ENCODE measurements at places on chromosomes 7 and 10. TPM values are rescaled to one million over a fixed set of nuclear protein-coding genes. Genes with fewer than 3 reads are reported as not detected.

RAMP3 gene
- not detected for total RNA-seq

TSPAN12 gene
- total RNA-seq = 0.81 TPM

- DNase-seq = no peak
These were observed 515 bp downstream of the RALA start for GRCh38 chr7:39623732-39624441.

- DNase-seq = no peak
These were observed 11.2 kb upstream of the CCSER2 start for GRCh38 chr10:84317174-84317573.

GRCh38 chr10:20091698-20092097, 275.5 kb downstream of the PLXDC2 start:
- DNase-seq = no peak

DLX6 gene
- not detected for total RNA-seq

GRCh38 chr10:102009801-102010425, 46.1 kb downstream of the ARMH3 start:
- peak; percentile 89 for DNase-seq

GRCh38 chr10:4596951-4597350, 229.1 kb upstream of the AKR1E2 start:
- no peak for DNase-seq

IGF2BP3 gene
- total RNA-seq = 74.1 TPM

DNA sequence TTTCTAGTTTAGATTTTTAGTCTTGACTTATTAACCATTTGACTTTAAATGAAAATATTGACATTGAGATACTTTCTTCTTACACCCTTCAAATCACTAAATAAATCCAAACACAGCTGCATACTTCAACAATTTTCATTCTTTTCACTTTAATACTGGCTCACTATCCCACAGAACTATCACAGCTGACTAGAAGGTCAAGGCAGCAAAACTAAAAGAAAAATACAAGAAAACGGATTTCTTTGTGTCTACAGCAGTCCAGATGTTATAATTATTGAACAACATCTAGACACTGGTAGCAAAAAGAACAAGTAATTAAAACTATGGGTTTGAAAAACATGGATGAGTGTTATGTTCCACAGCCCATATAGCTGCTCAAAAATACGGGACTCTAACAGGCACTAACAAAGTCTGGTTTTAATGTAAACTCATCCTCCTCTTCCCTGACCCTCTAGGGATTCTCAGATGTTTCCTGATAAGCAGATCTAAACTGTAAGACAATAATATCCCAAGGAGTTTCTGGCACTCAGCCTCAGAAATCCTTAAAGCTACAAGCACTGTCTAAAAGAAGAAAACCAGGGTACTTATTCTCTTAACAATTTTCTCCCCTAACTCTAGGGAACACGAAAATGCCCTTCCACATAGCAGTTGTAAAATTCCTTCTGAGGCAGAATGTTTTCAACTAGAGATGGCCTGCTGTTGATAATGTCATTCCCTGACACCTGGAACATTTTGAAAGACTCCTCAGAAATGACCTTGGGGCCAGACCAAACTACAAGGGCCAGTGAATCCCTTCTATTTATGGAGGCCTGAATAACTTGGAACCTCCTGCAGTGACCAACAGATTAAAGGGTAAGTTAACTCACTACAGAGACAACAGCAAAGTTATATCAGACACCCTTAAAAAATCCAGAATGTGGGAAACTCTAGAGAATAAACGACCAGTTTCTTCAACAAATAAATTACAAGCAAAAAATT, 12.8 kb downstream of the DNMBP start:
- DNase-seq = peak; percentile 54

- peak; percentile 19 for DNase-seq
These were observed 650 bp upstream of the ZFAND2A start for GRCh38 chr7:1160670-1161021.

MACC1 gene
- not detected for total RNA-seq

DNA sequence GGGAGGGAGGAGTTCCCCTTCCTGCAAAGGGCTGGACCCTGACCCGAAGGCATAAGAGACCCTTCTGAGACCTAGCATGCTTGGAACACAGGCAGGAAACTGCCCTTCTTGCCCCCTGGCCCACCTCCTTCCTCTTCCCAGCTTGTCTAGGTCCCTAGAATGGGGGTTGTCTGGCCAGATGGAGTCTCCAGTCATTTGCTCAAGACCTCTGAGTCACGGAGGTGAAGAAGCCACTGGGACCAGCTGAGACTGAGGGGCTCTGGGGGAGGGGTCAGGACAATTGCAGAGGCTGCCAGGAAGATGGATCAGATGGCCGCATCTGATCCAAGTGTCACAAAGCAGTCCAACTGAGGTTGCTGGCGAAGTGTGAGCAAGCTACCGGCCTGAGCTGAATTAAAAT, 46.2 kb downstream of the COL13A1 start:
- no peak for DNase-seq

GRCh38 chr7:133401225-133401624, 148.3 kb downstream of the EXOC4 start:
- no peak for DNase-seq

DNA sequence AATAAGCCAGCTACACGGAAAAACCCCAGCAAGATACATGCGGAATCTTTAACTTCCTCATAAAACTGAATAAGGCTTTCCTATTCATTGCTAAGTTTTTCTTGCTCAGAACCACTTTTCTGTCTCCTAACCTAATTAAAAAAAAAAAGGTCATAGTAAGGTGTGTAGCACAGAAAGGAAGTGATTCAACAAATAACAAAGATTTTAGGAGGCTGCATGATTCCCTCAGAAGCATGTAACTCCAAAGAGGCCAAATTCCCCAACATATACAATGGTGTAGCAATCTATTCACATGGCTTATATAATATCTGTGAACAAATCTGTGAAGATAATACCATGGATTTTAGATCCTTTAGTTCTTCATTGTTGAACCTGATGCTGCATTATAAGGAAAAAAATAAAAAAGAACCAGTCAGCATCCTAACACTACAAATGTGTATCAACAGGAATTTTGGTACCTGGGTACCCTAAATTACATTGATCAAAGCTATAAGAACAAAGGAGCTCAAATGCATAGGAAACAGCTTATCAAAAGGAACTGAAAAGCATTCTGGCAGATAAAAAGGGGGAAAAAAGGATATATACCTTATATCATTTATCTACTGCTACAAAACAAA, 63.8 kb downstream of the IMMP2L start:
- DNase-seq = no peak

GRCh38 chr7:102860351-102860811, 52.4 kb upstream of the LRRC17 start:
- no peak for DNase-seq

FAM241B gene
- total RNA-seq = 7.4 TPM

DNA sequence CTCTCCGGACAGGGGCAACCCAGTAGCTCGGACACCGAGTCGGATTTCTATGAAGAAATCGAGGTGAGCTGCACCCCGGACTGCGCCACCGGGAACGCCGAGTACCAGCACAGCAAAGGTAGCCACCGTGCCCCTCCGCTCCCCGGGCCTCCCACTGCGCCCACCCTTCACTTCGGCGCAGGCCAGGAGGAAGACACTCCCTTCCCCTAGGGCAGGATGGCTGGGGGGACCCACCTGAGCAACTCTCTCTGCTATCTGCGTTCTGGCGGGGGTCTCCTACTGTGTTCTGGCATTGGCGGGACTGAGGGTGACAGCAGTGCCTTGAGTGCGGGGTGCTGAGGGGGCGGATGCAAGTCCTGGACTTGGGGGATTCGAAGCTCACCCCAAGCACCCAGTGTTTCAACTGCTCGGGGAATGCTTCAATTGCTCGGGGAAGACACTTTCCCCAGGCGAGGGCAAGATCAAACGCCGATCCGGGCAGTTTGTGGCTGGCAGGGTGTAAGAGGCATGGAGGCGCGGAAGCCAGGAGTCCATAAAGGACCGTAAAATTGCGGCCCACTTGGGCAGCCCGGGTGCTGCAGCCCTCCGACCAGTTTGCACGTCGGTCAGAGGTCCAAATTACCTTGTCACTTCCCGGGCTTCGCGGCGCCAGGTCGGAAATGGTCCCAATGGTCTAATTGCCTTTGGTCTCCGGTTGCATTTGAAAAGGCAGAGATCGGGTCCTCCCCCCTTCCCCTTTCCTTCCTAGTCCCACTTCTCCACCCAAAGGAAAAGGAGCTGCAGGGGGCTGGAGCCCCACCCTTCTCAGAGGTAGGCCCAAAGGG, 950 bp downstream of the EVX1 start:
- no peak for DNase-seq

GRCh38 chr10:34969171-34969570, 121.0 kb downstream of the CUL2 start:
- no peak for DNase-seq

TMEM213 gene
- total RNA-seq = not detected

AGR3 gene
- not detected for total RNA-seq

- DNase-seq = no peak
These were observed 49.7 kb downstream of the PALD1 start for GRCh38 chr10:70528314-70528713.

GRCh38 chr10:123069246-123069986, 60.6 kb downstream of the ACADSB start:
- DNase-seq = no peak

GRCh38 chr7:7257899-7258692, 75.8 kb downstream of the C1GALT1 start:
- no peak for DNase-seq

GRCh38 chr10:14146025-14146424, 184.7 kb downstream of the FRMD4A start:
- DNase-seq = peak; percentile 64

TMEM270 gene
- 1.7 TPM for total RNA-seq

XRCC2 gene
- 10.8 TPM for total RNA-seq

- DNase-seq = no peak
These were observed 4.4 kb upstream of the SEPHS1 start for GRCh38 chr10:13352519-13352918.

DNA sequence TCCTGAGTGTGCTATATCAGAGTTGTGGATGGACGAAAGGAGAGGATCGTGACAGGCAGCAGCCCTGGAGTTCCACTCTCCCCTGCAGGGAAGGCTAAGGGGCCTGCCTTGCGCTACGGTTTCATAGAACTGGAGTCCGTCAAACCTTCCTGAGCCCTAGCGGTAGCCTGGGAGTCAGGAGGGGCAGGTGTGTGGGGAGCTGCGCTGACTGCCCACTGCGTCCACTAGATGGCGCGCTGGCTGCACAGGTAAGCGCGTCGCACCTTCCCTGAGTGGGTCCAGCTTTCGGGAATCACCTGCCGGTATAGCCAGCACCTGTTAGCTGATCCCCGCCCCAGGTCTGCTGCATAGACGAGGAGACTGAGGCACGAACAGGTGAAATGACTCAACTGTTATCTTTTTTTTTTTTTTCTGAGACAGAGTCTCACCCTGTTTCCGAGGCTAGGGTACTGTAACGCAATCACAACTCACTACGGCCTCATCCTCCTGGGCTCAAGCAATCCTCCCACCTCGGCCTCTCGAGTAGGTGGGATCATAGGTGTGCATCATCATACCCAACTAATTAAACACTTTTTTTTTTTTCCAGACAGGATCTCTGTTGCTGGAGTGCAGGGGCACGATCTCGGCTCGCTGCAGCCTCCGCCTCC, 20.2 kb upstream of the BAIAP2L1 start:
- DNase-seq = peak; percentile 52

DNA sequence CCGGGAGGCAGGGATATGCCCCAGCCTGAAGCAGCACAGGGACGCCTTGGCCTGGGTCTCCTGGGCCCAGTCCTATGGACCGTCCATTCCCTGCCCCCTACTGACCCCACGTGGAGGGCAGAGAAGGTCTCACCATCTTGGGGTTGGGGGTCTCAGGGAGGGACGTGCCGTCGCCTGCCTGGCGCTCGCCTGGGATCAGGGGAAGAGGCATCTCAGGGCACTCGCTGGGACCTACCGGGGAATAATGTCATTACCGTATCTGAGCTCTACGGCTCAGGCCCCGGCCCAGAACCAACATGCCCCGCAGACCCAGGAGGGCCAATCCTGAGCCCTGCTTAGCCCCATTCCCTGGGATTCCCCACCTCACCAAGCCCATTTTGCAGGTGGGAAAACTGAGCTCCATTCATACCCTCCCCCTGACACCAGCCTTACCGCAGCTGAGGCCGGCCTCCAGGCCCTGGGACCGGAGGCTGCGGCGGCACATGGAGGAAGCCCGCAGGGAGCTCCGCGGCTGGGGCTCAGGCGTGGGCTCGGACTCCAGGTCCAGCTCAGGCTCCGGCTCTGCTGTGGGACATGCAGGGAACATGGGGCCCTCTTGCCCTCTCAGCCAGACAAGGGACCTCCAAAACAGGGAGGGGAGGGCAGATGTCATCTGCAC, 40.7 kb downstream of the GRID2IP start:
- no peak for DNase-seq

DNA sequence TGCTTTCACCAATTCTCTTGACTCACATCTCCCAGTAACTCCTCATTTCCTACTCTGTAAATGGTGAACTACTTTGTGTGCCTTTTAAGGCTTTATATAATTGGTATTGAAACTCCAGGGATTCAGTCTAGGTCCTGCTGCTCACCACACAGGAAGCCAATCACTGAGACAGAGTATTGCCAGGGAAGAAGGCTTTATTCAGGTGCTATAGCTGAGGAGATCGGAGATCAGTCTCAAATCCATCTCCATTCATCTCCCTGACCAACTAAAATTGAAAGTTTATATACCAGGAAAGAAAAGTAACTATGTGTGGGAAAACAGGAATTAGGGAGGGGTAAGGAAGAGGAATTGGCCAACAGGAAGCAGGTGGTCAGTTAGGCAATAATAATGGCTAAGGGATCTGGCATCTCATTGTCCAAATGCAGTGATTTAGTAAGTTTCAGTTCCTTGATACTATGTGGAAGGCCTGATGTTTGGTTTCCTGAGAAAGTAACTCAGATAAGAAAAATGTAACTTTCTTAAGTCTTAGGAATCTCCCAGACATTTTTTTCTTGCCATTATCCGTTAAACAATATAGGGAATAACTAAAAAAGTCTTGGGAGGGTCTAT, 10.2 kb upstream of the SDHAF3 start:
- no peak for DNase-seq

DNA sequence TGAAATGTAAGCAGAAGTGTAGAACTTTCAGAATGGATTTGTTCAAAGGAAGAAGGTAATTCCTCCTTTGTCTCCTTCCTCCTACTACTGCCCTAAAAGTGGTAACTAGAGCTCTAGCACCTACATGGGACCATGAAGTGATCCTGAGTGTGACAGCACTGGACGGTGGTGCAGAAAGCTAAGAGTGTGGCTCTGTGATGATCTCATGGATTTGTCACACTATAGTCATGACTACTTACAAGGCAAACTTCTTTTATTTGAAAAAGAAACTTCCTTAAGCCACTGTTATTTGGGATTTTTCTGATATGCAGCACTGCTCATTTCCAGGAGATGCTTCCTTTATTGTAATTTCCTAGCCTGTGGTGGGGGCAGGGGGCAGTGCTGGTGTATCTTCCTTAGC, 5.8 kb upstream of the FHIP2A start:
- DNase-seq = no peak

FBXO24 gene
- 0.48 TPM for total RNA-seq

GRCh38 chr10:97740613-97741012, 3.7 kb downstream of the ZFYVE27 start:
- DNase-seq = no peak

TMEM26 gene
- total RNA-seq = not detected

FGF8 gene
- total RNA-seq = not detected
